ENCODE measurements at places on chromosomes 7 and 10.

GRCh38 chr7:74040101-74040790 lies 12.3 kb downstream of the ELN start:
- no peak for DNase-seq

GRCh38 chr10:92846854-92847201 lies 1.5 kb upstream of the EXOC6 start:
- no peak for DNase-seq

GRCh38 chr10:10792681-10793080 lies 225.0 kb upstream of the CELF2 start:
- no peak for DNase-seq

- DNase-seq = no peak
Measured at GRCh38 chr7:146115851-146116520, 615 bp upstream of the CNTNAP2 start.

DNA sequence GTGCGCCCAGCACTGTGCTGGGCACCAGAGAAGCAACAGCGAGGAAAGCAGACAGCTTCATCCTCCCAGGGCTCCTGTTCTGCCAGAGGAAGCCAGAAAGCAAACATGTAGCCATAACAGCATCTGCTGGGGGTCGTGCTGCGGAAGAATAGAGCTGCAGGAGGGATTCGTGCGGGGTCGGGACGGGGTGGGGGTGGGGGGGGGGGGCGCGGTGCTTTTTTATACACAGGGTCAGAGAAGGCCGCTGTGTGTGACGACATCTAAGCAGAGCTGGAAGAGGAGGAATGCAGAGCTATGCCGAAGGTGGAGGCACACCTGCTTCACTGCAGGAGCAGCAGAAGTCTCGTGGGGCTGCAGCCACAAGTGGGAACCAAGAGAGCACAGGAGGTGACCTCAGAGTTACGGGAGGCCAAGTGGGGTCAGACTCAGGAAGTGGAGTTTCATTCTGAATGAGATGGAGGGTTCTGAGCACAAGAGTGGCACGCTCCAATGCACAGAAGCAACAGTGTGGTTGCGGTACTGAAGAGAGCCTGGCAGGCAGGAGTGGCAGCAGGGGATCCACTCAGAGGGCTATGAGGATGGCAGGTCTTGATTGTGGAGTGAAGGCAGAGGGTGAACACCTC lies 11.1 kb downstream of the PKD1L1 start:
- DNase-seq = peak; percentile 78

DNA sequence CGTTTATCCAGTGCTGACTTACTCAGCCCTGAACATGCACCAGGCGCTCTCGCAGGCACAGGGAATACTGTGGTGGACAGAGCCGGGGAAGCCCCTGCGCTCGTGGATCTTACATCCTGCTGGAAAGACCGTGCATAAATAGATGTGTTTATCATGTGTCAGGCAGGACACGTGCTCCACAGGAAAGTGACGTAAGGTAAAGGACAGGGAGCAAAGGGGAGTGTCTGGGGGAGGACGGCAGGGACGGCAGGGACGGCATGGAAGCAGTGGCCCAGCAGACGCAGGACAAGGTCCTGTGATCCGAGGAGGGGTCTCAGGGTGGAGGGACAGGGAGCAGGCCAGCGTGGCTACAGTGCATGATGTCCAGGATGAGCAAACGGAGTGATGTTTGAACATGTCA lies 410.5 kb downstream of the PAXIP1 start:
- no peak for DNase-seq

DNA sequence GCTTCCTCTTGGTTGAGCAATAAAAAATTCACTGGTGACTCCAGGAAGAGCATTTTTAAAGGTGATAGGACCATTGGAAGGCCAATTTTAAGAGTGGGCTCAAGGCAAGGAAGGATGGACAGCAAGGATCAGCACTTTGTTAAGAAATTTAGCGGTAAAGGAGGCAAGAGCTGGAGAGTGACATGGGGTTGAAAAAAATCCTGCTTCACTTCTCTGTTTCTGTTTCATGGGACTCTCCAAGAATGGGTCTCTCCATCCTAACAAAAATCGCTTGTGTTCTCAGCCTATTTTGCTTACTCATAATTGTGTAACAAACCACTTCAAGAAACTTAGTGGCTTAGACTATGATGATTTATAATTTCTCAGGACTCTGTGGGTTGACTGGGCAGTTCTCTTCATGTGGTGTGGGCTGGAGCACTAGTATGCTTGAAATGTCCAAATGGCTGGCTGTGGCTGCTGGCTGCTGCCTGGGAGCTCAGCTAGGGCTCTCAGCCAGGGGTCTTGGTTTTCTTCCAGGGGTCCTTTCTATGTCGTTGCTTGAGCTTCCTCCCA lies 59.8 kb upstream of the ZNRF2 start:
- DNase-seq = no peak

- DNase-seq = no peak
Measured at GRCh38 chr7:88500131-88500530, 193.4 kb upstream of the STEAP4 start.

DNA sequence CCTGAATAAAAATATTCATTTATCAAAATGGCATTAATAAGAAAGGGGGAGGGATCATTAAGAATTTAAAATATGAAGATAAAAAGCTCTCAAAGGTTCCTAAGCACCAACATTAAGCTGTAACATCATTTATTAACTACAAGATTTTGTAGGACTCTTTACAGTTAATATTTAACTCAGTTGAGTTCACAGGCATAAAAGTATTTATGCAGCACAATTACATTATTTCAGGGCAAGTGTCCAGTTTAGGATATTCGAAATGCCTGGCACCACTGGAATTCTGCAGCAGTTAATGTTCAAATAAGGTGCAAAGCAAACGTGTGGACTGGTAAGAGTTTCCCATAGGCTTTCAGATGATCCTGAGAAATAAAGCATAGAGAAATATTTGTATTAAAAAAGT lies 30.5 kb downstream of the NPS start:
- no peak for DNase-seq

DNA sequence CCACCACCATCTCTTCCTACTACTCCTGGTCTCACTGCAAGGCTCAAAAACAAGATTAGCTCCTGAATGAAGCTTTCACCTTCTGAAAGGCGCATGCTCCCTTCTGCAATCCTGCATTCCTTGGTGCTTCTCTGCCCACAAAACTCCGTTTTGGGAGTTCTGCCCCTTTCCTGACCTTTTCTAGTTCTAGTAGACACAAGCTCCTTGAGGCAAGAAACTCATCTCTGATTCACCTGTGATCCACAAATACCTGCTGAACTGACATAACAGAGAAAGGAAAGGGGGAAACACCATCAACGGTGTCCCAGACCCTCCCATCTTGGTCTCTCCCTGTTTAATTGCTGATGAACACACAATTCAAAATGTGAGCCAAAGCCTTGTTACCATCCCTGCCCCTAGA lies 64.0 kb upstream of the EGR2 start:
- no peak for DNase-seq

DNA sequence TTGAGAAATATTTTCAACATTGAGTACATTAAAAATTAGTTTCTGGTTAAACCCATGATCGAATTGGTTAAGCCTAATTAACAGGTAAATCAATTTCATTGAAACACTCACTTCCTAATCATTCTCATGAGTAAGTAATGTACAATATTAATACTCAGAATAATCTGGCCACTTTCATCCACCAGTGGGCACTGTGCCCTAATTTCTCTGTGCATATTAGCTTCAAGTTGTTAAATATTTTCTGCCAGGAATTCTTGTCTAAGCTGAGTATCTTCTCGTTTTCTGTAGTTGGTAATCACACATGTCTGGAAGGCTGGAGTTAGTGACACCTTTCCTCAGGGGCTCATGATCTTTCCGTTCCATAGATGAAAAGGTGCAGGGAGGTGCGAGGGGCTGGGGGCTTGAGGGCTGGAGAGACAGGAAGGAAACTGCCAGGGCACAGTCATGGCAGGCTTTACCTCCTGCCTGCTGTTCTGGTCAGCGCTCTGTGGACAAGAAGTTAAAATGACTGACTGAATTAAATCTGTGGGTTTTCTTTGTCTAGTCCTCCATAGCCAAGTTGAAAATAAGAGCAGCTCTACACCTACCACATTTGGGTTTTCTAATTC lies 71.9 kb downstream of the WIPF3 start:
- no peak for DNase-seq

GRCh38 chr10:47277352-47278151 lies 22.4 kb upstream of the GDF10 start:
- no peak for DNase-seq

GRCh38 chr10:62230344-62231121 lies 38.1 kb downstream of the RTKN2 start:
- no peak for DNase-seq

GRCh38 chr10:124250506-124250905 lies 157.1 kb upstream of the CHST15 start:
- DNase-seq = no peak

GRCh38 chr7:5132539-5132938 lies 57.5 kb upstream of the WIPI2 start:
- DNase-seq = no peak

DNA sequence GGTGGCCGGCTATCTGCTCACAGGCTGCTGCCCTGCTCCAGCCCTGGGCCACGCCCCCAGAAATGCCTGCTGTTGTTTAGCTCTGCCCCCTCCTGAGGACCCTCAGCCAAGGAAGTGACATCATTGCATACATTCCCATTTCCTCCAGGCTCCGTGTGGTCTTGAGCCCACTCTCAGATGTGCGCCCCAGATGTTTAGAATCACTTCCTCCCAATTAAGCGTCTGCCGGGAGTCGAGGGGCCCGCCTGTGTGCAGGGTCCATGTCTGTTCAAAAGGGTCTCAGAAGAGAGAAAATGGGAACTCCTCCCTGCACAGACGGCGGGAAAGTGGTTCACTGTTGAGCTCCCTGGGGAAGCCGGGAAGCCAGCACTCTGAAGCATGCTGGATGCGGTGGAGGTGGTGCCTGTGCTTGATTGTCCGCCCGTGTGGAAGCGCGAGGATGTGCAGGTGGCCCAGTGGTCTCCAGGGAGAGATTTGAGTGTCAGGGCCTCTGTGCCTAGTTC lies 116.9 kb upstream of the PPIF start:
- no peak for DNase-seq

- no peak for DNase-seq
Measured at GRCh38 chr7:39594988-39595620, 28.3 kb upstream of the RALA start.

DNA sequence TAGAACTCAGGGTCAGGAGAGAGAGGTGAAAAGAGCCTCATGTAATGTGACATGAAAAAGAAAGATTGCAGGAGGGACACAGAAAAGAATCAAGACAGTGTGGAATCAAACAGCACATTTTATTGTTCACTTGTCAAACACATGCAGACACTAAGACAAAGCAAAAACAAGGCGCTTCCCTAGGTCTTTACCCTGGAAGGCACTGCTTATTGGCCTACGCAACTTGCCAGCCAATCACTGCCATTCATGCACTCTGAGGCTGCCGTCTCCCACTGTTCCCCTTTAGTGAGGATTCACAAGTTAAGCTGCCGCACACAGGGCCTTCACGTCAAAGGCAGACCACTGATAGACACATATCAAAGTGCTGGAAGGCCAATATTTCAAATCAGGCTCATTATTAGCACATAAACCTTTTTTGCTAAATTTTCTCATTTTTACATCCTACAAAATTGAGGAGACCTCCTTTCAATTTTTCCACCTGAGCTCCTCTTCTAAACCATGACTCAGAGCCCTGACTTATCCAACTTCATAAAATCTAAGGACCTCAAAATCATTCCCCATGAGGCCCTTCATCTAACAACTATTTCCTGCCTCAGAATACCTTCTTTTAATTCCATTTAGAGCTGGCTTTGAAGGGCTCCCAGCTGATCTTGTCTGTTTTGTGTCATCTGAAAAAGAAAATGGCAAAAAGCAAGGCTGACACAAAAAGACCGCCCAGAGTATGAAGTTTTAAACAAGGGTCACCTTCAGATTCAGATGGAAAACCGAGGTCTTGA lies 149.4 kb downstream of the CHCHD3 start:
- no peak for DNase-seq

DNA sequence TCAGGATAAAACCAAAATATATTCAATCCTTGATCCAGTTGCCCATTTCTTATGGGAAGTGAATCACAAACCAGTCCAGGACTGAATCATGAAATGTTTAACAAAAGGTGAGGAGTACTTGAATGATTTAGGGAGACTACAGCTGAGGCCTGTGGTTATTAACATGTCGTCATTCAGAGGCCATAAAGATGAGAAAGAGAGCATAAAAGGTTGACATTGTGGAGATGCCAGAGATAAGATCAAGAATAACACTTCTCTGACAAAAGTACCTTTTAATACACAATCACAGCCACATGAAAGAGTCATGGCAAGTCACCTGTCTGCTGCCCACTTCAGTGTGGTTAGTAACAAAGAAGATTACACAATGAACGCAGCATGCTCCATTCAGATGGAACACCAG lies 1195.7 kb upstream of the SORCS1 start:
- no peak for DNase-seq

DNA sequence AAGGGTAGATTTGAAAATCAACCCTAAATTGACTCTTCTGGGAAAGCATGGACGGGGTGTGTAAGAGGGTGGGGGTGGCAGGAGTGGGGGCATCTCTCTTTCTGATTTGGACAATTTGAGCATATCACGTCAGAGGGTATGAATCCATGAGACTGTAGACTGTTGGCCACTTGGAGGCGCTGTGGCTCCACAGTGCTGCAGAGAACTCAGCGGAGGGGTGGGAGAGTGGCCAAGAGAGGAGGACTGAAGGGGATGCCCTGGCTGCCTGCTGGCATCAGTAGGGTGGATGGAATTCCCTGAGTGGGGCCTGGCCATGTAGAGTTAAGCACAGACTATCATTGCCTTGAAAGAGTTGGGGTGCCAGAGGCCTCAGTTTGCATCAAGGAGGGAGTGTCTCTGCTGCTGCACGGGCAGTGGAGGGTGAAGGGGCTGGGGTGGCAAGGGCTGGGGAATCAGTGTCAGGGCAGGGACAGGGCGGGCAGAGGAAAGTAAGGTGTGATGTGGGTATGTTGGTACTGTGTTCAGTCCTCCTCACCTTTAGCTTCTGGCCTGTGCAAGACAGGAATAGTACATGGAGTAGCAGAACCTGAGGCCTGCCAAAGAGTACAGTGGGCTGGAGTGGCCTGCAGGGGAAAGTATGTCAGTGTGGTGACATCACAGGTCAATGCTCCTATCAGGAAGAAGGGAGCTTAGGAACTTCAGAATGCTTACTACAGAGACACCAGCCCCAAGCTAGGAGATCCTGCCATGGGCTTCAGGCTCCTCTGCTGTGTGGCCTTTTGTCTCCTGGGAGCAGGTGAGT lies 133.5 kb upstream of the PRSS58 start:
- DNase-seq = no peak

DNA sequence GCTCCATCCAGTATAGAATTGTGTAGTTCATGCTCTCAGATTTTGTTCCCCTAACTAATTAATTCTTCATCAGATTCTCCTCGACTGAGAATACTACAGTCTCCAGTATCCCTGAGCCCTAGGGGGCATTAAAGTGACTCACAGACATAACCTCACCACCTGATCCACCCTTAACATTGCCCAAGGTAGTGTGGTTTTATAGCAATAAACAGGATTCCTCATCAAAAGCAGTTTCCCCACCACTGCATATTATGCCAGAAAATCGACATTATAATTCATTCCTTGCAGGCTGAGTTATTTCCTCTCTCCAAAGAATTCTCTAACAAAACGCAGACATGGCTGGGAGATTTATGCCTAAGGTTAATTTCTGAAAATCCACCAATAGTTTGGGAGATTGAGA lies 1402.5 kb upstream of the CELF2 start:
- no peak for DNase-seq

GRCh38 chr7:22430457-22430856 lies 69.5 kb downstream of the STEAP1B start:
- no peak for DNase-seq

- DNase-seq = no peak
Measured at GRCh38 chr7:18671176-18671575, 175.6 kb downstream of the HDAC9 start.

Data from GM19239 (cell line).